ENCODE measurements at places on chromosomes 2 and 18. TPM values are rescaled to one million over a fixed set of nuclear protein-coding genes. Genes with fewer than 3 reads are reported as not detected.
A peak's percentile ranks its signal among the peaks of the same experiment; 100 is the strongest.

DNA sequence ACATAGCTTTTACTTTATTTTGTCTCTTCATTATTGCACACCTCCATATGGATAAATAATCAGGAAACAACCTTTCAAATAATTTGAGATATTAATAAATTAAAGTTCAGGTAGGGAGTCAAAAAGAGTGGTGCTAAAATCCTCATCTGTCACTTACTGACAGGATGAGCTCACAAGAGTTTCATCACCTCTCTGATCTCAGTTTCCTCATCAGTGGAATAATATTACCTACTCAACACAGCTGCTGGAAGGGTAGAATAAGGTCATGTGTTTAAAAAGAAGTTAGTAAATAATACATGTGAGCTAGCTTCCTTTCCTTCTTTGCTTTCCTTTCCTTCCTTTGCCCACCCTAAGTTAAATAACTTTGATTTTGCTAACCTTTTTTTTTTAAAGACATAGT lies 61.9 kb downstream of the RDH14 start:
- DNase-seq: no peak

- no peak for DNase-seq
Measured at GRCh38 chr18:22745966-22746365, 187.2 kb upstream of the RBBP8 start.

- no peak for DNase-seq
Measured at GRCh38 chr2:172513524-172513900, 42.4 kb upstream of the PDK1 start.

The SNTG2 gene
- total RNA-seq: 4.4 TPM

DNA sequence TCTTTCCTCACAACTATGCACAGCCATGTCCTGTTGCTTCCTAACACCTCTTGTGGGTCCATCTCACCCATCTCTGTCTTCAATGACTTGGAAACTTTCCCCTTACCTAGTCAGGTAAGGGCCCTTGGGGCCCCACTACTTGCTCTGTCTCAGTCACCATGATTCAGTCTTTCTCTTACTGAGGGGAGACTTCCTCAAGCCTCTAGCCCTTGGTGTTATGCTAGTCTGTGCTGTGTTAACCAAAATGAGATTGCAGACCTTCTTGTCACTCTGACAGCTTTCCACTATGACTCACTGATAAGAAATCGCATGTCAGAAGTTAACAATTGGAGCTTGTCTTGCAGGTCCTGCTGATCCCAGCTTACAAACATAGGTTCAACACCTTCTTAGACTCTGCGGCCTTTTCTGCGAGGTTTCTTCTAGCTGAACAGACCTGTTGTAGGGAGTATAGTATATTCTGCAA lies 65.3 kb downstream of the WDR75 start:
- DNase-seq: no peak

GRCh38 chr18:54109131-54109683 lies 115.3 kb downstream of the MBD2 start:
- no peak for DNase-seq

The GAL3ST2 gene
- not detected for total RNA-seq

The NAPG gene
- 40.0 TPM for total RNA-seq

The LYG2 gene
- not detected for total RNA-seq

- no peak for DNase-seq
Measured at GRCh38 chr2:232883116-232883721, 13.2 kb downstream of the SNORC start.

The COL4A4 gene
- 7.4 TPM for total RNA-seq

GRCh38 chr2:225353579-225354085 lies 45.9 kb upstream of the NYAP2 start:
- no peak for DNase-seq

The SLC9A4 gene
- total RNA-seq: not detected

The PLA2R1 gene
- total RNA-seq: 31.6 TPM

DNA sequence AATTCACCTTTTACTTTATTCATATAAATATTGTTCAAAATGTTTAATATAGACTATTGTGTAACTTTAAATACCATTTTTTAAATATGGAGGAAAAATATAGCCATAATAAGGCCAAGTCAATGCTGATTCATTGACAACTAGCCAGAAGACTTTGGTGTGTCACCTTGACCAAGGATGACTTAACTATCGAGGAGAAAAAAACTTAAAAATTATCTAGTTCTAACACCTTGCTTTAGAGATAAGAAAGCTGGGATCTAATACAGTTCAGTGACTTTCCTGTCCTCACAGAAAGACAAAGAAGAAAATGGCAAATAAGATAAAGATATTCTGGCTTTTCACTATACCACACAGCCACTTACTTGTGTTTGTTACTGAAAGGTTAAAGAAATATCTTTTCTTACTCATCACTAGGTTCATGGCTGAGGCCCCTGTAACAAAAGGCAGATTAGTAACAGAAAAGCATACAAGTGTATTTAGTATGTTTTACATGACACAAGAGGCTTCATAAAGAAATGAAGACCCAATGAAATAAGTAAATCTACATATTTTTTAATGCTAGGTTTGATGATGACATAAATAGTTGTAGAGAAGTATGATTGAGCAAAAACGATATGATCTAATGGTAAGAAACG lies 65.9 kb upstream of the LRRTM1 start:
- no peak for DNase-seq

DNA sequence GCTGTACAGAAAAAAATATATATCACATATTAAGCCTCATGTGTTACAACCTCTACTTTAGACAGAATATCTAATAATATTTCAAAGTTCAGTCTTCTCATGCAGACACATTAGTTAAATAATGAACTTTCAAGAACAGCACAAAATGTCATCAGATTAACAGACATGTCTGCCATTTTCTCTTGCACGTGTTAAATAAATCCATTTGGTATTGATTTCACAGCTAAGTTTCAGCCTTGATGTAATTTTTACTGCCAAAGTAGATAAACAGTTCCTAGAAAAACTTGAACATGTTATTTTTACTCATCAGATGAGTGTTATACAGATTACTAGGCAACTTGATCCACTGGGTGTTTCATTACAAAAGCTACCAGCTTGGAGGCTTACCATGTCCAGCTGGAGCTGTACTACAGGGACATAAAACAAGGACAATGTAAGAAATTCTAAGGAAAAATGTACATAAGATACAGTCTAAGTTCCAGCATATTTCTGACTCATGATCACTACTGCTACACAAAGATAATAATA lies 290.7 kb upstream of the DDX18 start:
- DNase-seq: no peak

The TMEM237 gene
- total RNA-seq: 21.8 TPM

DNA sequence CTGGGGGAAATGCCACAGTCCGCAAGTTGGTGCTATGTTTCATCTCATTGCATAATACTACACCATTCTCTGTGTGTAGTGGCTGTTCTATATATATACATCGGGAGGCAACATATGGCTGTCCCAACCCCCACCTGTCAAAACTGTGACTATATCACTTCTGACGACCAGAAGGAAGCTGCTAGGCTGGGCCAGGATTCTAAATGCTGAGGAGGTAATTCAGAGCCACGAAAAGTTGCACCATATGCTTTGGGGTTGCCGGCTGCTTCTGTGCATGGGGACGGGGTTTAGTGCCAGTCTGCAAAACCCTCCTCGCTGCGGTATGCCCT lies 117.3 kb downstream of the MSH2 start:
- DNase-seq: no peak

- peak; percentile 65 for DNase-seq
Measured at GRCh38 chr2:68365087-68365486, at the start of gene PLEK. PLEK (plus strand) TSS chr2:68365282; CDS start chr2:68365352, 70 bp downstream.

DNA sequence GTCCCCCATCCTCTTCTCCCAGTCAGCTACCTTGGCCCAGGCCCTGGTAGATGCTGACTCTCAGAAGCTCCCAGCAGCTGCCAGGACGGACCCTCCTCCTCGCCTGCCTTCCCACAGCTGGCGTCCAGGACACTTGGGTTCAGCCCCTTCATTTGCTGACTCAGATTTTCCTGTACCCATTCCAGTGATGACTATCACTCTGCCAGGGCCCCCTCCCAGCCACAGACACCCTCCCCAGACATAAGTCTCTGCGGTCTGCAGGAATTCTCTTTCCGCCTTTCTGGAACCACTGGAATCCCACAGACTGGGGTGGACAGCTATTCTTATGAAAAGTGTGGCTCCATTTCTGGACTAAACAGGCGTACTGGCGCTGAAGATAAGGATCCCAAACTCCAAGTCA lies 260.3 kb upstream of the EPAS1 start:
- no peak for DNase-seq

The SLC9A2 gene
- not detected for total RNA-seq

GRCh38 chr2:104650405-104650996 lies 203.4 kb upstream of the POU3F3 start:
- no peak for DNase-seq

GRCh38 chr2:225400060-225400511 lies 576 bp downstream of the NYAP2 start:
- no peak for DNase-seq

DNA sequence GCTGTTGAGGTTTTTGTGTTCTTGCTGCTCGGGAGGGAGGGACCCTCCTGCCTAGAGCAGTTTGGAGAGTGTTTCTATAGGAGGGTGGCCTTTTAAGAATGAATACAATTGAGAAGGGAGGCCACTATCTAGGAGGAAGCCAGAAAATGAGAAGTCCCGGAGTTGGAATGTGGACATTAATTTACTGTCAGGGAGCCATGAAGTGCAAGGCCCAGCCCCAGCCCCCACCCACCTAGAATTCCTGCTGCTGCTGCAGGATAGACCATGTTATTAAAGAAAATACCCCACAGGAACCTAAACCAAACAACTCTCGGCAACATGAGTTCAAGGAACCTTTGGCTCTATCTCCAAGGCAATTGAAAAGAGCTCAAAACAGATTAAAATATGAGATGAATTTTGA lies 46.0 kb downstream of the ZBTB7C start:
- no peak for DNase-seq

The GULP1 gene
- 70.1 TPM for total RNA-seq

DNA sequence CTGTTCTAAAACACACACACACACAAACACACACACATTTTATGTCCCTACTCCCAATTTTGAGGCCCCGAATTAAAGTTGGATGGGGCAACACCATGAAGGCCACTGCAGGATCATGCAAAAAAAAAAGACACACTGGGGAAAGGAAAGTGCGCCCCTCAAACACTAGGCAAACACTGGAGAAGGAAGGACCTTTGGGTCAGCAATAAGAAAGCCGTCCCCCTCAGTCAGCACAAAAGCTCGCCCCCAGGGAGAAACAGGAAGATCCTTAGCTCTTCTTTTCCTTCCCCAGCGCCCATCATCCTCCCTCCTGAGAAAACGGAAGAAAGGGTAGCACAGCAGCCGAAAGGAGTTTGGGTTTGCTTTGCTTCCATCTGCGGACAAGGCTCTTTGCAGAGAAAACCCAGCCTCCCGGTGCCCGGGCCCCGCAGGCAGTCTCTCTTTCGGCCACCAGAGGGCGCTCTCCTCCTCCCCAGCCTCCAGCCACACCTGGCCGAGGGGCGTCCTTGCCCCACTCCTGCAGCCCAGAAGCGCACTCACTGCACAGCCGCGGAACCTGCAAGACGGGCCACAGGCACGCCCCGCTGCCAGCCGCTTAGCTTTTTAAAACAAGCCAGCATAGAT lies 248.5 kb downstream of the CDH20 start:
- peak; percentile 88 for DNase-seq

DNA sequence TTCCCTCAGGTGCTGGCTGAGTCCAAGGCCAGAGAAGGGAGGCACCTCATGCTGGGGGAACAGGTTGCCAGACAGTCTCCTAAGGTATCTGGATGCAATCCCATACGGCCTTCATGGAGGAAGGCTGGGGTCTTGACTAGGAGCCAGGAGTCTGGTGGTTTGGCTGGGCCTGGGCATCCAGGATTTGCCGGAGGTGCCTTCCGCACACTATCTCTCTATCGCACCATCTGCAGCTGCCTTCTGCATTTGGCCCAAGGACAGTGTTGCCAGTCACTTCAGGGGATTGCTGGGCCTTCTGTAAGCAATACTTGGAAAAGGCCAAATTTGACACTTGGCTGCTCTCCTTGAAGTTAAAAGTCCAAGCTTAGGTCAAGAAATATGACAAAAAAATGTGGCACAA lies 327.2 kb downstream of the EN1 start:
- DNase-seq: no peak

GRCh38 chr18:12904012-12904516 lies 20.0 kb upstream of the PTPN2 start:
- DNase-seq: no peak

Data from sciatic nerve (tissue), 2 donors.